ENCODE measurements at places on chromosomes 4 and X.

- DNase-seq: peak; percentile 67
Observed at GRCh38 chr4:153114771-153115321, 89.4 kb upstream of the TRIM2 start.

DNA sequence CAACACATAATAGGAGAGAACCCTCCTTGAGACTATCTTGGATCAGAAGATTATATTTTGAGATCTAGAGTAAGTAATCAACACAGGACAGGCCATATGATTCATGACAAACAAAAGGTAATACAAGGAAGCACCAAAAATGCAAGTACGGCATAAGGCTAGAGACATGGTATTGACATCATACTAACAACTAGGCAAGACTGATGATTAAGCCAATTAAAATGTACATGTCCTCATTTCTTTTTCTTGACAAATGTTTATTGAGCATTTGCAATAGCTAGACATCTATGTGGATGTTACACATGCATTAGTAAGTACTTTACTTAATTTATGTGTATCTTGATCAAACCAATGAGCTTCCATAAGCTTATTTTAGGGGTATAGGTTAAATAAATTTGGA is 695.7 kb upstream of the GALNTL6 start:
- DNase-seq: no peak

- DNase-seq: no peak
Observed at GRCh38 chr4:159369256-159369655, 266.4 kb downstream of the RAPGEF2 start.

DNA sequence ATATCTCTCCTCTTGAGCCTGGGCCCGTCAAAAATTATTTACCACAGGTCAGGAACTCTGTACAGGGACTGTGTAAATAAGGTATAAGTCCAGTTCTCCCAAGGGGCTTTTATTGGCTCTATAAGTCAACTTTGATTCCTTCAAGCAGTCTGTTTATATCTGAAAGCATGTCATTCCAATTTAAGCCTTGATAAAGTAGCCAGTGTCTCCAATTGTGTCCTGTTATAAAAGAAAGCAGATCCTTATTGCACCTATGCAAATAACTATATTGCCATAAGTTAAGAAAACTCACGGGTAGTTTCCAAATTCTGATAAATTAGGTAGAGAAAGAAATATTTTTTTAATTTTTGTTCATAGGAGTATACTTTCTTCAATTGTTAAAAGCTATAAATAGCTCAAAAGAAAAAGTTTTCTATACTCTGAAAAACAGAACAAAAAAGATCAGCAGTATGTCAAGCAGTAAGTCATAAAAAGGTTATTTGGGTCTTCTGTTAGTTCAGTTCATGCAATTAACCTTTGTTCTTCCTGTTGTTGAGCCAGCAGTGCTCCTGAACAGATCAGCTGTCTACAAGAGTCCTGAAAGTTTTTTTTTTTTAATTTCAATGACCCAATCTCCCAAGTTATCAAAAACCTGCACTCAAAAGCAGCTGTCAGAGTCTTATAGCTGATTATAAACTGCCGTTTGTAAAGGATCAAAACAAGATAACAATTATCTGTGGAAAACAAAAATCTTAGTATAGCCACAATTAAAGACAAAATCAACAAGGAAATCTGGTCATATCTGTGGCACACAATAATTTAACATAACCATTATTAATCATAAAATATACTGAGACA is 178.4 kb upstream of the GALNT7 start:
- DNase-seq: no peak

DNA sequence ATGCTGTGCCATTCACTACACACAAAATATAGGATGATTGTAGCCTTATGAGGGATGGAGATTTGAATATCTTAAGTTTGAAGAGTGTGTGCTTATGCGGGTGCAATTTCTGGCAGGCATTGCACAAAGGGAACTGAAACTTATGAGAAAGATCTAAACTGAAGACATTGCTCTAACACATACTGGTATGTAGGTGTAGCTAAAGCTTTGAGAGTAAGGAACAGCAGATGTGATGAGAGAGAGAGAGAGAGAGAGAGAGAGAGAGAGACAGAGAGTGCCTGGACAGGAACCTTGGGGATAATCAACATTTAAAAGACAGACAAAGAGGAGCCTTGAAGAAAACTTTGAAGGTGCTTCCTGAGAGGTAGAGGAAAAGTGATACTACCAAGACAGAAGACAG is 379.7 kb downstream of the SPRY1 start:
- no peak for DNase-seq

GRCh38 chr4:38539501-38539900 is 124.5 kb upstream of the KLF3 start:
- DNase-seq: no peak

- no peak for DNase-seq
Observed at GRCh38 chr4:121400632-121401031, 19.8 kb upstream of the QRFPR start.

GRCh38 chr4:89152972-89153371 is 41.6 kb downstream of the TIGD2 start:
- DNase-seq: no peak

- DNase-seq: no peak
Observed at GRCh38 chr4:15339737-15340136, 88.1 kb upstream of the C1QTNF7 start.

- DNase-seq: peak; percentile 24
Observed at GRCh38 chrX:48509245-48509590, 426 bp downstream of the PORCN start.

DNA sequence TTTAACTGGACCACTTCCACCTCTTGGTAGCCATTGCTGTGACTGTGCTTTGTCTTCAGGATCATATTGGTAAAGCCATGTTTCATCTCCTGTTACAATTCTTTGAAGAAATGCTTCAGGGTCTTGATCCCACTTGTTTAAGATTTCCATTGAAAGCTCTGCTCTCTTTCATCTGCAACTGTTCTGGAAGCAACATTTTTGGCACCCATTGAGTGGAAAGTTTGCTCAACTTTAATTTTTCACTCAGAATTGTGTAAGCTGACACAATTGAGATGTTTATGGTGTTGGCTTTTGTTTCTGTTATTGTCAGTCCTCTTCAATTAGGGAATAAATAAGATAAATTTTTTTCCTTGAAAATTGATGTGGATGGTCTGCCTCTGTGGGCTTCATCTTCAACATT is 237.4 kb downstream of the MAPK10 start:
- no peak for DNase-seq

GRCh38 chr4:16206848-16207247 is 19.4 kb downstream of the TAPT1 start:
- no peak for DNase-seq

DNA sequence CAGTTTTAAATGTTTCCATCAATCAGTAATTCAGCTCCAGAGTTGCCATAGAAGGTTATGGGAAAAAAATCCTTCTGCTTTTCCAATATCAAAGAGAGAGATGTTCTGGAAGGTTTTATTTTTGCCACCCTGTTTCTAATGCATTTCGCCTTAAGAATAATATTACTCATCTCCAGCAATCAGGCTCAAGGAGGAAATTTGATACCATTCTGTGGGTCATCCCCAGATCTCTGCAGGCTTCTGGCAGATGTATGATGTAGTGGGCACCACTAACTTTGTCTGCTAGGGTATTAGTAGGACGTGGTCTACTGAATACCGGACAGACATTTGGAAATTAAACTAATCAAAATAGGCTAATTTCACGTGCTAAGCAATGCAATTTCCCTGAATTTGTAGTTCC is 645.4 kb upstream of the TENM3 start:
- no peak for DNase-seq

- no peak for DNase-seq
Observed at GRCh38 chr4:117063961-117064696, 21.2 kb downstream of the TRAM1L1 start.

DNA sequence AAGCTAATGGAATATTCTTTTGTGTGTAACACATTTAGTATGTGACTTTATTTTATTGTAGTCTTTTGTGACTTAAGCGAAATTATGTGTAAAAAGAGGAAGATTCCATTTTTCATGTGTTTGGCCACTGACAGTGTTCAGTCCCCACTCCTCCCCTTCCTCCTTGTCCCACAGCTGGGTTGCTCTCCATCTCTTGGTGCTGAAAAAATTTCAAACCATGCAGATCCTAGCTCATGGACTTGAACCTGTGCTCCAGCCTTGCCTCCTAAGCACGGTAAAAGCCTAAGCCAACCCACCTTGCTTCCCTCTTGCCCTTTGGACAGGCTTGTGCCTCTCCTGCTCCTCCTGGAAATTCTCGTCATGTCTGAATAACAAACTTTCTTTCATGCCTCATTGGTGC is 2008.5 kb upstream of the TENM3 start:
- DNase-seq: no peak

DNA sequence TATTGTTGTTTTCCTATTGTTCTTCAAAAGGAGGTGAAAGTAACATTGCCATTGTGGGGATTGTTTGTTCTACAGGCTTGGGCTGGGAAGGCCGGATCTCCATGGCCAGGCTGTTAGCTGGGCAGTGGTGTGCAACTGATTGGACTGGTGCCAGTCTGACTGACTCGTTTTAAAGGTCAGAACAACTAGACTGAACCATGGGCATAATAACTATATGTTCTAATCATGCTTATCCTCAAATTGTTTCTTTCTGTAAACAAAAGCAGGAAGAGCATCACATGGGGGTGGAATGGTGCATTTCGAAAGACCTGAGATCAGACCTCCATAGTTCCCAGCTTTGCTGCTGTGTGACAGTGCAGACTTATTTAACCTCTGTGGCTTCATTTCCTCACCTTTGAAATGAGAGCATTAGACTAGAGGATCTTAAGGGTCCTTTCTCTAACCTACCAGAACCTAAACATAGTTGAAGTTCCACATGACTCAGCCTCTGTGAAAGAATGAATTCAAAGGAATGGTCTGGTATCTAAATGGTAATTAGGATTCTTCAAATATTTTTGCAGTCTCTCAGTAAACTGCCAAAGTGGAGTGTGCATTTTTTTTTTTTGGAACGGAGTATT is 66.7 kb upstream of the PGRMC2 start:
- DNase-seq: no peak

GRCh38 chrX:102978594-102978993 is 41.5 kb downstream of the RAB40AL start:
- DNase-seq: no peak

DNA sequence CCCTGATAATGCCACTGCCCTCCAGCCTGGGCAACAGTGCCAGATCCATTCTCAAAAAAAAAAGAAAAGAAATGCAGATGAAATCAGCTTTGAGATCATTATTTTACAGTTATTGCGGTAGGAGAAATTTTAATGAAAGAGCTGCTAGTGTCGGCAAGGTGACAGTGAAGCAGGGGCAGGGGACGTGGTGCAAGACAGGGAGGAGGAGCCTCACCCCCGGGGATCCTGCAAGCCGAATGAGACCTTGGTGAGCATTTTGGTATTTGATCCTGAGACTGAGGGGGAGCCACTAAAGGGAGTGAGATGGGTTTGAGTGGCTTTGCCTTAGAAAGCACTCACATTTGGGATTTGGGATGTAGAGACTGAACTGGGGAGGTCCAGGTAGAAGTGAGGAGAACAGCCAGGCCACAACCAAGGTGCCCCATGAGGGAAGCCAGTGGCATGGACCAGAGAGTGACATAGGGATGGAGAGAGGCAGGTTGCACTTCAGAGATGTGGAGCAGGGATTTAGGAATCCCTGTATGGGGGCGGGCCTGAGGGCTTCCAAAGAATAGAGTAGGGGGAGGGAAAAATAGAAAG is 23.6 kb downstream of the RBM10 start:
- no peak for DNase-seq

GRCh38 chr4:151801547-151802516 is 41.0 kb upstream of the GATB start:
- peak; percentile 66 for DNase-seq

GRCh38 chr4:115763051-115763450 is 649.6 kb upstream of the NDST4 start:
- DNase-seq: no peak

GRCh38 chr4:183455431-183456195 is 11.2 kb downstream of the CDKN2AIP start:
- peak; percentile 48 for DNase-seq

DNA sequence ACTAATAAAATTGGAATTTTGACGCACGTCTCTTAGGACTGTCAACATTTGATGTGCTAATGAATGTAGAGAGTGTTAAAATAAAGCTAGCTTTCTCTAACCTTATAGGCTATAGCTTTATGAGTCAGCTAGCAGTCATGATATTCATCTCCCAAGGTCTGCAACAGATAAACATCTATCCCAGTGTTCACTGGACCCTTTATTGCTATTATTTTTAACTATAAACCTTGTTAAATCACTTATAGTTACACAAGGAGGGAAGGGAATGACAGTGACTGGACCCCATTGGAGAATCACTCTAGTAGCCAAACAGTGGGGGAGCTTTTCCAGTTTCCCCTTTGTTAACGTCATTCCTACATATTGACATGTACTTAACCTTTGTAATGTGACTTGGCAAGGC is 67.9 kb upstream of the SHISA3 start:
- no peak for DNase-seq

- no peak for DNase-seq
Observed at GRCh38 chr4:8307714-8308113, 38.2 kb downstream of the HTRA3 start.

- DNase-seq: no peak
Observed at GRCh38 chr4:181138116-181138515, 1105.1 kb upstream of the TENM3 start.

GRCh38 chr4:81220271-81220670 is 5.2 kb upstream of the PRKG2 start:
- no peak for DNase-seq

Data from activated naive CD4-positive, alpha-beta T cell treated with anti-CD3 and anti-CD28 coated beads, Interleukin-2, amount 10 ng/mL, durations not matched to agents 7 days and 5 days (primary cell).